ENCODE measurements at places on chromosomes 12 and 14.
A peak's percentile ranks its signal among the peaks of the same experiment; 100 is the strongest.

DNA sequence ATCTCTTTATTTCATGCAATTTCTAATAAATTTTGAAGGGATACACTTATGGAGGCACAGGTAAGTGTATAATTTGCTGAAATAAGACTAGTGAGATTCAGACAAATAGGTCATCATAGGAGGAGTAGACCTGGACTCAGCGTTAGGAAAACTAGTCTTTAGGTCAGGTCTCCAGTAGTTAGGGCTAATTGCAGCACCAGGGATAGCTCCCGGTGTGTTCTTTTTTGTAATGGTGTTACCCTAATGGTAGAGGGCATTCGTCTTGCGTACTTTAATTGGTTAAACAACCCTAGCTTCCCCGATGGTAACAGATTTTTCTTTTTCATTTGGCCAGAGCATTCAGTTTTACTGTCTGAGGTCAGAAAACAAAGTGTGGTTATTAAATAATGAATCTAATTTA lies 64.9 kb downstream of the ARID2 start:
- DNase-seq: no peak

DNA sequence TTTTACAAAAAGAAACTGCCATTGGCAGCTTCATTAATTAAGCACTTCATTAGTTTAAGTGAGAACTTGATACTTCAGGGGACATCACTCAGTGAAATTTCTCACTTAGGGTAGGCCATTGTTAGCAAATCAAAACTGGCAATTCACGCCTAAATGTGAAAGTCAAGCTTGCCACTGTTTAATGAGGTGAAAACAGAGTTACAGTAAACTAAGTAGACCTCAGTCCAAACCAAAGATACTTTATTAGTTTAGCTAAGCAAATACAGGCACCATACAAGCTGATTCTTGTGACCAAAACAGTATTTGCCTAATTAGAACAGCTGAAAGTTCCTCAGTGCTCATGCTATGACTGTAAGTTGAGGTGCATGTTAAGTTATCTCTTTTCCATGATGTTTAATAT lies 176.5 kb upstream of the CPNE8 start:
- no peak for DNase-seq

DNA sequence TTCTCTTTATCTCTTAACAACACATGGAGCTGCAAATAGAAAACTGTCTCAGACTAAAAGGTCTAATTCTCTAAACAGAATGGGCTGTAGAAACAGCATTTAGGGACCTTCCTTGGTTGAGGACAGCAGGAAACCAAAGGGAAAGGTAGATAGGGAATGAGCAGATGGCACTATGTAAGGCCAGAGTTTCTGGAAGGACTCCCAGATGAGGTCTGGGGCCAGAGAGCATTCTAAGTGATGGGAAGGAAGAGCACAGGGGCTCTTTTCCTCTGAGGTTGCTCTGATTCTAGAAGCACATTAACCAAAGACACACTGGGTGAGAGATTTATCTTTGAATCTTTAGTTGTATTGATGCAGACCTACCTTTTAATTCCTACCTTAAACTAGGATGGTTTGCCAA lies 79.4 kb downstream of the TPH2 start:
- no peak for DNase-seq

GRCh38 chr12:89517720-89518119 lies 6.9 kb downstream of the GALNT4 start:
- DNase-seq: no peak

DNA sequence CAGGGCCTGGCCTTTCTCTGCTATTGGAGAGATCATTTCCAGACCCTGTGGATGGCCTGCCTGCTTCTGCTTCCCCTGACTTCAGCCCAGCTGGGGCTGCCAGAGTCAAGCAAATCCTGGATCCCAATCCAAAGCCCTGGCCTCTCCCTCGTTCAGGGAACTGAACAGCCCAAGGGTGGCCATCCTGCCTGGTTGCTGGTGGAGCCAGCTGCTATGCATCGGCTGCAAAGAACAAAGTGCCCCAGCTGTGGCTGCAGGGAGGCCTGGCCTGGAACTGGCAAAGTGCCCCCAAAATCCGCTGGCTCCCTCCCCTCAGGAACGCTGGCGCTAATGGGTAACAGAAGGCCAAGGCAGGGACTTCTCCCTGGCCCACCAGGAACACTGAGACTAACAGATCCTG lies 56.4 kb downstream of the LRRC74A start:
- DNase-seq: no peak

DNA sequence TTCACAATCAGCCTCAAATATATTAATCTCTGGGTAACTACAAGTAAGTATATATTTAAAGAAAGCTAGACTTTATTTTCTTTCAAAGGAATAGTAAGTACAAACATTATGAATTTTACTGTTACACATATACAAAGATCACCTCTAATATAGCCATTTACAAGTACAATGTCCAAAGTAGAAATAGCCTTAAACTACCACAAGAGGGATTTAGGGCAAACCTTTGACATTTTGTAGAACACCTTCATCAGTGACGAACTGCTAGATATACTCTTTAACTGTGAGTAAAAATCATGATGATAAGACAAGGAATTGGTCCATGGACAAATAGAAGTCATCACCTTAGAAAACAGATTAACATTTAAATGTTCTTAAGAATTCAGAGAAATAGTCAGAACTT lies 69.8 kb downstream of the CNTN1 start:
- DNase-seq: no peak

- no peak for DNase-seq
These were observed 126.0 kb upstream of the FRMD6 start for GRCh38 chr14:51525739-51526138.

- no peak for DNase-seq
These were observed 75.8 kb downstream of the RIN3 start for GRCh38 chr14:92589213-92589852.

DNA sequence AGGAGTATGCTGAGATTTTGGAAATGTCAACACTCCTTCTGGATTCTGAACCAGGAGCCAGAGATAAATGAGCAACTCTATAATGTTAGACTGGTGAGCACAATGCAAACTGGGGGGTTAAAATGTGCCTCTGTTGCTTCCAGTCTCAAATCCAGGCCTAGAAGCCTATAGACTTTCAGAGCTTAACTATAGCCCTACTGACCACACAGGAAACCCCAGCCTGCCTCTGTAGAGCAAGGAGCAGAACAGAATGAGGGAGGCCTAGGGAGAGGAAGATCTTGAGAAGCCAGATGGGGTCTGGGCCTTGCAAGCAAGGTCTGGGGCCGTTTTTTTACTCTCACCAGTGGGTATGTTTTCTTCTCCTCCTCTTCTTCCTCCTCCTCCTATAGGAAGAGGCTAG lies 225.4 kb upstream of the KITLG start:
- DNase-seq: no peak

DNA sequence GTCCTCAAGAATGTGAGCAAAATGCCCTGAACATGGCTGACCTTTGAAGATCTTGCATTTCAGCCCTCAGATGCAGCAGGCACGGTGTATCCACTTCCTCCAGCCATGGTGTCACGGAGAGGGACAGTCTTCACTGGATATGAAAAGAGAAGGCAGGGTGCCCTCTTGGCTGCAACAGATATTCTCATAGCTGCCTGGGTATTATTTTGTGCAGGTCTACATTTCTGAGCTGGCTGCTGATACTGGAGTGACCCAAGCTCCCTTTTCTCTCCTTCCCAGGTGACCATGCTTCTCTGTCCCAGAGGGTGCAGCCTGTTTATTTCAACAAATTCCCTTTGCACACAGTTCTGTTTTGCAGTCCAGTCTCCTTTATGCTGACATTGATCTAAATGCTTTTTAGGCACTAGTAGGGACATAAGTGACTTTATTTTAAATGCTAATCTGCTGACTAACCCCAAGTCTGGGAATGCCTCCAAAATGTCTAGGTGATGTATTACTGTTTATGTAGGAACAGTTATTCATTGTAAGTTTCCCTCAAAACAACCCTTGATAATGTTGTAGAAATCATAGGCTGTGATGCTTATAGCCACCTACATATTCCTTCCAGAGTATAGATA lies 17.4 kb upstream of the PYGL start:
- DNase-seq: no peak

DNA sequence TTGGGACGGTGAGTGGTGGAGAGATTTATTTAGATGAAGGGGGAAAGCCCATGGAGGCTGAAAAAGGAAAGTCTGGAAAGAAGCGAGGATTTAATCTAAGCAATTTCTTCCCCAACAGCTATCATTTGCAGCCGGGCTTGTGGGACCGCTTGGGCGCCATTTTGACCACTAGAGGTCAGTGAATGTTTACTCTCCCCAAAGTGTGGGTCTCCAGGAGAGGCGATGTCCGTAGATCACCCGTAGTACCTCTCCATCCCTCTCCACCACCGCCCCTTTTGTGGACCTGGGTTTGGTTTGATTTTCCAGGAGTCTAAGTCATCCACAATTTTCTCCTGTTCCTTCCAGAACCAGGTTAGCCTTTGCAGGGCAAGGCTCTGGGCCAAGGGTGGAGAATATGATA lies 91.2 kb upstream of the PARP11 start:
- DNase-seq: no peak

- no peak for DNase-seq
These were observed 255.3 kb downstream of the AEBP2 start for GRCh38 chr12:19694627-19695026.

DNA sequence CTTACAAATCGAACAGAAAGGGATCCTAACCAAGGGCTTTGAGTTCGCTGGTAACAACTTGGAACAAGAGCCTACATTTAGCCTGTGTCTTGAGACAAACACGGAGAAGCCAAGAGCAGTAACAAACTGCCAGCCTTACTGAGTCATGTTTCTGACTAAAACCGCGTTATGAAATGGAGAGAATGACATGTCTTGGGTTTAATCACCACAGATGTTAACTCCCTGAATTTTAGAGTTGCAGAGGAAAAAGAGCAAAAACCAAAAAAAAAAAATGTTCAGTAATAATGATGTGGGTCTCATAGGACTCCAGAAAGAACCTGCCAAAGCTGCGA lies 1.0 kb downstream of the BLTP3B start:
- DNase-seq: no peak

- no peak for DNase-seq
These were observed 6.0 kb upstream of the UBE2N start for GRCh38 chr12:93447555-93448290.

GRCh38 chr14:59677771-59678231 lies 101.2 kb upstream of the CCDC175 start:
- DNase-seq: no peak

GRCh38 chr12:107317751-107318555 lies 224.6 kb upstream of the CRY1 start:
- DNase-seq: peak; percentile 20

DNA sequence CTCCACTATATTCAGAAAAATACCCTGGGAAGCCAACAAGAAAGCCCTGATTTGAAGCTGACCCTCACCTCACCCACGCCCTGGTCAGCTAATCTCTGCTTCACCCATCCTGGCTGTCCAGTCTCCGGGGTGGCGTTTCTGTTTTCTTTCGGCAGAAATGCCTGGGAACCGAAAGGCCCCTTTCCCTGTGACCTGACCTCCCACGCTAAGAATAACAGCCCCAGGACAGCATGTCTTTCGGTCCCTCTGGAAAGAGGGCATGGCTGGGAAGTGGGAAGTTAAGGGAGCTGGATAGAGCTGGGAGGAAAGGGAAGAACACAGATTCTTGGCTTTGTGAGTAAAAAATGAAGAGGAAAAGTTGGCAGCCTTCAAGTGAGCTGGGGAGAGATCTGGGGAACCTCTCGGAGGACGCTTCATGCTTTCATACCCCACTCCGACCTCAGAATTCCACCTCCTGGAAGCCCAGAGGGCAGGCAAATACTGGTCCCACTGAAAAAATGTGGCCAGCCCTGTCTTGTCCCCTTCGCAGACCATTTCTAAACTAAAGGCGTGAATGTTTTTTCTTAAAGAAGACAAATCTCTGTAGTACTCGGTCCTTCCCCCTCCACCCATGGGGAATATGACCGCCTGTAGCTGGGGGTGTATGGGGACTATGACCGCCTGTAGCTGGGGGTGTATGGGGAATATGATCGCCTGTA lies 163.0 kb upstream of the FKBP4 start:
- no peak for DNase-seq

GRCh38 chr12:109621901-109622364 lies 48.3 kb downstream of the MVK start:
- DNase-seq: no peak

DNA sequence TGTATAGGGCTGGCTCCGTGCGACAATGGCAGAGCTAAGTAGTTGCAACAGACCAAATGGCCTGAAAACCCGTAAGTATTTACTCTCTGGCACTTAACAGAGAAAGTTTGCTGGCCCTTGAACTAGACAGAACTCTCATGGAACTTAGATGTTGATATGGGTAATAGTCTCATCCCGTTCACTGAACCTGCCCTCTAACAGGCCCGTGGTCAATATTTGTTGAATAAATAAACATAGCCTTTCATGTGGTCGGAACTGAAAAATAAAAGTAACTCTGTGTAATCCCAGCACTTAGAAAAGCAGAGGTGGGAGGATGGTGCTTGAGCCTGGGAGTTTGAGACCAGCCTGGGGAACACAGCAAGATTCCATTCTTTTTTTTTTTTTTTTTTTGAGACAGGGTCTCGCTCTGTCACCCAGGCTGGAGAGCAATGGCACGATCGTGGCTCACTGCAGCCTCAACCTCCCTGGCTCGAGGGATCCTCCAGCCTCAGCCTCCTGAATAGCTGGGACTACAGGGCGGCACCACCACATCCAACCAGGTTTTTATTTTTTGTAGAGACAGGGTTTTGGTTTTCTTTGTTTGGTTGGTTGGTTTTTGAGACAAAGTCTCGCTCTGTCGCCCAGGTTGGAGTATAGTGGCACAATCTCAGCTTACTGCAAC lies 29.7 kb downstream of the KDM2B start:
- DNase-seq: no peak

GRCh38 chr12:78865516-78865915 lies 942 bp downstream of the SYT1 start:
- peak; percentile 43 for DNase-seq

DNA sequence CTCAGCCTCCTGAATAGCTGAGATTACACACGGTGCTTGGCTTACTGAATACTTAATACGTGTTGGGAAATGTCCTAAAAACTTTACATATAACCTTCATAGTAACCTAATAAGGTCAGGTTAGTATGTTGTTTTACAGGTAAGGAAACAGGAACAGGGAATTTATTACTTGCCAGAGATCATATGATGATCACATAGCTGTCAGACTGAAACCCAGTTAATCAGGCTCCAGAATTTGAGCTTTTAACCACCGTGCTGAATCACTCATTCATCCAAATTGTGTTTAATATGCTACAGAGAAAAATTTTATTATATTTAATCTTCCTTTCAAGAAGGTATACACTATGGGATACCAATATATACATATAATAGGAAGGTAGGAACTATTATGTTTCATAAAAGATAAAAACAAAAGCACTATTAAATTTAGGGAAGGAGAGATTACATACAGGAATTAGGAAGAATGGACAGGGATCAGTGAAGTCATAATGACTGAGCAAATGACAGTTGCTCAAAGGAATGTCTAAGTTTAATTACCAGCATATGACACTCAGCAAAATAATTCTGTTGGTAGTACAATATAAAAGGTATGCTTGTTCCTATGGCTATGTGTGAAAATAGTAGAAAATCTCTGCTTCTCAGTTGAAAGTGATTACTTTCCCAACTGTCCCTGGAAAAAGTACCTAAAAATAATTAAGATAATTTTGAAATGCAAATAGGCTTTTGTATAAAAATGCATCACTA lies 59.3 kb downstream of the HEATR5A start:
- DNase-seq: no peak

- DNase-seq: no peak
These were observed 934.4 kb downstream of the AACS start for GRCh38 chr12:125999628-126000027.
